T-cell (primary cell): ENCODE measurements at places on chromosomes 2 and 18. TPM values are rescaled to one million over a fixed set of nuclear protein-coding genes. Genes with fewer than 3 reads are reported as not detected.

UCN gene
- 1.8 TPM for total RNA-seq

LAMA1 gene
- 0.09 TPM for total RNA-seq

- H3K36me3 ChIP-seq: no peaks in the 10 kb centered on the region
- H3K4me3 ChIP-seq: no peak overlapping the region
- H3K4me1 ChIP-seq: no peaks in the 10 kb centered on the region
- no peak overlapping the region for H3K27ac ChIP-seq
These were observed 39.5 kb downstream of the SFXN5 start for GRCh38 chr2:73031725-73032701.

ERICH2 gene
- not detected for total RNA-seq

DNA sequence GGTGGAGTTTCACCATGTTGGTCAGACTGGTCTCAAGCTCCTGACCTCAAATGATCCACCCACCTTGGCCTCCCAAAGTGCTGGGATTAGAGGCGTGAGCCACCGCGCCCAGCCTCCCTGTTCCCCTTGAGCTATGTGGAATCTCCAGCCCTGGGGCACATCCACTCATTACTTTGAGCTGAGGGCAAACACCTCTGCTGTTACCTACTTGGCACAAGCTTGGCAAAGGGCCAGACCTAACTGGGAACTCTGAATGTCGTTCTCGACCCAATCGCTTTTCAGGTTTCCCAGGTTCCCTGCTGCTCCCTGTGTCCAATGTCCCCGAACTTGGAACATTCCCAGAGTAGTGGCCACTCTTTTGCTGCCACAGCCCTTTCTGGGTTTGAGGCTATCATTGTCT lies 40.6 kb downstream of the CHST10 start:
- no peaks in the 10 kb centered on the region for H3K4me1 ChIP-seq
- H3K27ac ChIP-seq: no peak overlapping the region
- DNase-seq: no peak
- no peaks in the 10 kb centered on the region for H3K27me3 ChIP-seq
- H3K36me3 ChIP-seq: no peaks in the 10 kb centered on the region

DNA sequence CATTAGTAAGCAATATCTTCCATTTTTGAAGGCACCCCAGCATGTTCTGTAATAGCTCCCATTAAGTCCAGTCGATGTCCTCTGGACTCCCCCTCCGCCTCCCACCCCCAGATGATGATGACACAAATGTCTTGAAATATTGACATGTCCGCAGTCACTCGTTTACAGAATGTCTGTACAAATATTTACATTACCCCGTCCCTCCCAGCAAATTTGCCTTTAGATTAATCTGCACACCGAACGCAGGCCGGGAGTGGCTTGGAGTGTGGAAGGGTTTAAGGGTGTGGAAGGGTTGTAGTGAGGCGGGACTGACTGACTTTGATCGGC lies 853 bp upstream of the OSBPL6 start:
- H3K4me1 ChIP-seq: peaks cover 15% of the 10 kb centered on the region
- H3K27ac ChIP-seq: no peak overlapping the region
- peak overlapping the region; percentile 75 for H3K4me3 ChIP-seq
- DNase-seq: no peak
- H3K27me3 ChIP-seq: peaks cover 2% of the 10 kb centered on the region

CASP8 gene
- total RNA-seq: 116 TPM

- H3K36me3 ChIP-seq: peaks cover 10% of the 10 kb centered on the region
- peak overlapping the region; percentile 97 for H3K4me3 ChIP-seq
- H3K27ac ChIP-seq: peak overlapping the region; percentile 91
- DNase-seq: no peak
- no peaks in the 10 kb centered on the region for H3K27me3 ChIP-seq
These were observed 2.1 kb downstream of the PCBP1 start for GRCh38 chr2:70089220-70089982.

ALLC gene
- total RNA-seq: not detected

ARHGEF4 gene
- total RNA-seq: 2.9 TPM

DNA sequence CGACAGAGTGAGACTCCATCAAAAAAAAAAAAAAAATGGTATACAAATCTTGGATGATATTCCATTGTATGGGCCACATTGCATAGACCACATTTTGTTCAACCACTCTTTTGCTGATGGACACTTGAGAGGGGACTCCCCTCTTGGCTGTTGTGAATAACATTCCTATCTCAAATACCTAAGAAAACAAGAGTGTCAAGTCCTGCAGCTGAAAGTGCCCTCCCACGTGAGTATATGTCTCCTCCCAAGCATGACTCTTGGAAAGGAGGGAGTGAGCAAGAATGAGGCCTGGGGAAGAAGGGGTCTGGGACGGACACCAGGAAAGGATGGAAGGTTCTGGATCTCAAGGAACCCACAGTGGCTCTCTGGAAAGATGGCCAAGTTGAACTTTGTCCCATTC lies 36.0 kb upstream of the NPAS2 start:
- H3K27me3 ChIP-seq: no peaks in the 10 kb centered on the region
- H3K36me3 ChIP-seq: no peaks in the 10 kb centered on the region
- no peaks in the 10 kb centered on the region for H3K4me1 ChIP-seq
- H3K4me3 ChIP-seq: no peak overlapping the region
- no peak for DNase-seq
- H3K27ac ChIP-seq: no peak overlapping the region

GRCh38 chr2:121160366-121160765 lies 124.6 kb downstream of the TFCP2L1 start:
- no peak overlapping the region for H3K4me3 ChIP-seq
- no peak for DNase-seq
- no peaks in the 10 kb centered on the region for H3K27me3 ChIP-seq

GRCh38 chr2:62415019-62415431 lies 91.0 kb downstream of the TMEM17 start:
- no peaks in the 10 kb centered on the region for H3K27me3 ChIP-seq
- DNase-seq: no peak
- H3K36me3 ChIP-seq: no peaks in the 10 kb centered on the region

LONRF2 gene
- 0.30 TPM for total RNA-seq

- no peaks in the 10 kb centered on the region for H3K4me1 ChIP-seq
- H3K27me3 ChIP-seq: no peaks in the 10 kb centered on the region
- H3K27ac ChIP-seq: no peak overlapping the region
- DNase-seq: no peak
These were observed 370.8 kb upstream of the NT5C1B start for GRCh38 chr2:18959952-18960717.

DNA sequence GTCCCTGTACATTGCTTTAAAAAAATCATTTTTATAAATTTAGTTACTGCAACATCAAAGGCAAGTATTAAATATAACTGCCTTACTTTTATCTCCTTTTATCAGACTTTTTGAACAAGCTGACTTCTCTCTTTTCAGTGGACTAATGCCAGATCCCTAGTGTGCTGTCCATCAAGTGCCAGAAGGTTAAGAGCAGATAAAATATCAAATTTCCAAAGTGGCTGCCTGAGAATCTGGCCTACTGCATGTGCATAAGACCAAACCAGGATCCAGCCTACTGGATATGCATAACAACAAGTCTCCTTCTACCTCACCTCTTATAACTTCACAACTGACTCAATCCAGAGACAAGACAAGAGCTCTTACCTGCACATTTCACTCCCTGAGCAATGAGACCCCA lies 59.8 kb upstream of the CHRNA1 start:
- no peak for DNase-seq
- H3K27me3 ChIP-seq: no peaks in the 10 kb centered on the region
- no peak overlapping the region for H3K27ac ChIP-seq
- H3K4me3 ChIP-seq: no peak overlapping the region
- no peaks in the 10 kb centered on the region for H3K4me1 ChIP-seq
- no peaks in the 10 kb centered on the region for H3K36me3 ChIP-seq

MYCN gene
- 0.25 TPM for total RNA-seq

GRCh38 chr2:85254540-85255300 lies 73.1 kb downstream of the TGOLN2 start:
- H3K4me3 ChIP-seq: no peak overlapping the region
- peaks cover 5% of the 10 kb centered on the region for H3K27me3 ChIP-seq
- H3K27ac ChIP-seq: no peak overlapping the region
- no peak for DNase-seq
- no peaks in the 10 kb centered on the region for H3K4me1 ChIP-seq
- no peaks in the 10 kb centered on the region for H3K36me3 ChIP-seq

ANO7 gene
- 0.53 TPM for total RNA-seq

- H3K27me3 ChIP-seq: no peaks in the 10 kb centered on the region
- no peak overlapping the region for H3K27ac ChIP-seq
- peak overlapping the region; percentile 27 for H3K4me3 ChIP-seq
- DNase-seq: peak; percentile 27
- peaks cover 17% of the 10 kb centered on the region for H3K4me1 ChIP-seq
These were observed 23.4 kb upstream of the CERS6 start for GRCh38 chr2:168432565-168433186.

ADAM23 gene
- 0.95 TPM for total RNA-seq

DNA sequence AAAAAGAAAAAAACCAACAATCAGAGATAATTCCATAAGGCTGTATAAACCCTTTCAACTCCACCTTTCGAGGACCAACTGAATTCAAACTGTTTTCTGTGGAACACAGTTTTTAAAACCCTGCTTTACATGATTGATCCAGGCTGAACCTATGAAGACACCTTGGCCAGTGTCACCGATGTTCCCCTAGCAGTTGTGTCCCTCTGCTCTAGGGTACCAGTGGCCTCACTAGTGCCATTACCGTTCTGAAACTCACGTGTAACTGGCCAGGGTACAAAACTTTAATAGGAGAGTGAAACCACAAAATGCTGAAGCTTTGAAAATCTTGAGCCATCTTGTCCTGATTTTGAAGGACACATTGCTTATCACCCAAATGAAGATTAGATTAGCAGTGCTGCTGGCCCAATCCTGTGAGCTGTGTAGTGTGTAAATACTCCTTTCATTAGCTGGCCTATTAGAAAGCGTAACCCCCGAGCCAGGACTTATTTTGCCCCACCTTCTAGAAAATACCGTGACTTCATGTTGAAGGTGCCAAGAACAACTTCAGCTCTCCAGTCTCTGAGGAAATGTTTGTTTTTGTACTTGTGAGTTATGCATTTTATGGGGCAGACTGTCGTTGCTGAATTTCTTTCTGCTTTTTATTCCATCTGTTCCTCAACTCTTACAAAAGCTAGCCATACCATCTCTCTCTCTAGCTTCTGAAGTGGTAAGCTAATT lies 147.8 kb upstream of the MAP3K20 start:
- no peak overlapping the region for H3K27ac ChIP-seq
- no peak overlapping the region for H3K4me3 ChIP-seq
- no peak for DNase-seq
- H3K4me1 ChIP-seq: peaks cover 5% of the 10 kb centered on the region
- no peaks in the 10 kb centered on the region for H3K27me3 ChIP-seq

GRCh38 chr18:37238282-37239108 lies 327.1 kb downstream of the CELF4 start:
- H3K36me3 ChIP-seq: no peaks in the 10 kb centered on the region
- no peaks in the 10 kb centered on the region for H3K4me1 ChIP-seq

- no peak overlapping the region for H3K27ac ChIP-seq
- no peaks in the 10 kb centered on the region for H3K4me1 ChIP-seq
- H3K4me3 ChIP-seq: no peak overlapping the region
- H3K27me3 ChIP-seq: peaks cover 9% of the 10 kb centered on the region
- no peak for DNase-seq
These were observed 57.8 kb upstream of the FAM237A start for GRCh38 chr2:206584323-206585116.

DNA sequence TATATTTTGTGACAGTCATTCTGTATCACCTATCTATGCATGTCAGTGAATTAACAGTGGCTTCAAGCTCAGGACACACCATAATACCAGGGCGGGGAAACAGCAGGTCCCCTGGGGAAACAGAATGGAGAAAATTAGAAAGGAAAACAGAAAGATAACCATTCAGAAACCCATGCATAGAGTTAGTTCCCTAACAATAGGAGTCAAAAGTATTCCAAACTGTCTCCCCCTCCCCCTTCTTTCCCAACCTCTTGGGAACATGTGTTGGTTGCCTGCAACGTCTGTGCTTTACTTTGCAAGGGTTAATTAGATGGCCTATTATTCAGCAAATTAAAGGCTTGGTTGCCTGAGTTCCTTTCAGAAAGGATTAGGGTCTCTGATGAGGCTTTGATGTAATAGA lies 176.4 kb downstream of the MYO3B start:
- no peaks in the 10 kb centered on the region for H3K36me3 ChIP-seq
- H3K27me3 ChIP-seq: no peaks in the 10 kb centered on the region
- peaks cover 30% of the 10 kb centered on the region for H3K4me1 ChIP-seq
- H3K4me3 ChIP-seq: no peak overlapping the region
- DNase-seq: no peak

DNA sequence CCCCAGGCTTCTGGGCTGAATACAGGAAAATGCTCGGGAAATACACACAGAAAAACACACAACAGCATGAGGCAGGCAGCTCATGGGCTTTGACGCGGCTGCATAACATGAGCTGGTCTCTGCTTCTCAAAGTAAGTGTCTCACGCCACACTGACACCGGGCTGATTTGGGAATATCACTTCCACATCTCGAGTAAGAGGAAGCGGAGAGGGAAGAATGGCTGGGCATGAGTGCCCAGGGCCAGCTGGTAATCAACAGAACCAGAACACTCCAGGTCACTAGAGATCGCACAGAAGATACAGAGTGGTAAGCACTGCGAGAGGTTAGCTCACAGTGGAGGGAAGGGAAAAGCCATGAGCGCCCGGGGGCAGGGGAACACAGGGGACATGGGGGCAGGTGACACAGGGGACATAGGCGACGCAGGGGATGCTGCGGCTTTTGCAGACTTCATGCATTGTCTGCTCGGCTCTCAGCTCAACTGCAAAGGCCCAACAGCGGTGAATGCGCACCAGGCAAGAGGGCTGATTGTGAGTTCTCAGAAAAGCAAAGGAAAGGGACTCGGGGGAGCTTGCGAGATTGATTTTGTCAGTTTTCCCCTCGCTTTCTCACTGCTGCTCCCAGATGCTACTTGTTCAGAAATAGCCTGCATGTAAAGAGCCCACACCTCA lies 141.4 kb downstream of the MBP start:
- H3K27me3 ChIP-seq: peaks cover 2% of the 10 kb centered on the region
- DNase-seq: no peak
- no peak overlapping the region for H3K4me3 ChIP-seq

- no peak for DNase-seq
- no peak overlapping the region for H3K27ac ChIP-seq
- H3K36me3 ChIP-seq: peaks cover 6% of the 10 kb centered on the region
- H3K27me3 ChIP-seq: peaks cover 55% of the 10 kb centered on the region
- H3K4me1 ChIP-seq: no peaks in the 10 kb centered on the region
These were observed 7.6 kb upstream of the ADRA2B start for GRCh38 chr2:96123936-96124335.

GRCh38 chr2:136363900-136364299 lies 246.0 kb upstream of the CXCR4 start:
- H3K27me3 ChIP-seq: no peaks in the 10 kb centered on the region
- no peaks in the 10 kb centered on the region for H3K36me3 ChIP-seq
- no peak overlapping the region for H3K27ac ChIP-seq

- DNase-seq: no peak
- H3K4me3 ChIP-seq: no peak overlapping the region
- no peaks in the 10 kb centered on the region for H3K36me3 ChIP-seq
- no peak overlapping the region for H3K27ac ChIP-seq
- no peaks in the 10 kb centered on the region for H3K4me1 ChIP-seq
These were observed 382.3 kb upstream of the NXPH2 start for GRCh38 chr2:139162456-139162855.

EML6 gene
- 2.6 TPM for total RNA-seq
